ENCODE measurements at places on chromosomes 1 and 21.

DNA sequence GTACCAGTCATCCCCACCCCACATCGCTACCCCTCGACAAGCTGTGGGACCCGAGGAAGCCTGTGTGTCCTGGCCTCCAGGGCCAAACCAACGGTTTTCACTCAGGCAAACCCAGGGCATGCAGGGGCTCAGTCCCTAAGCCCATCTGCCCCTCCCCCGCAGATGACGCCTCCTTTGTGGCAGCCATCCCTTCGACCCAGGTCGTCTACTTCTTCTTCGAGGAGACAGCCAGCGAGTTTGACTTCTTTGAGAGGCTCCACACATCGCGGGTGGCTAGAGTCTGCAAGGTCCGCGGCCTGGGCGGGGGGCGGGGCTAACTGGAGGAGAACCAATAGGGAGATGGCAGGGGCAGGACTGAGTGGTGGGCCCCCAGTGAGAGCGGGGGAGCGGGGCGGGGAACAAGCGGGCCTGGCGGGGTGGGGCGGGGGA is 7.4 kb downstream of the SEMA4A start:
- peak; percentile 50 for DNase-seq

- no peak for DNase-seq
Observed at GRCh38 chr21:36045993-36046392, 14.3 kb downstream of the SETD4 start.

DNA sequence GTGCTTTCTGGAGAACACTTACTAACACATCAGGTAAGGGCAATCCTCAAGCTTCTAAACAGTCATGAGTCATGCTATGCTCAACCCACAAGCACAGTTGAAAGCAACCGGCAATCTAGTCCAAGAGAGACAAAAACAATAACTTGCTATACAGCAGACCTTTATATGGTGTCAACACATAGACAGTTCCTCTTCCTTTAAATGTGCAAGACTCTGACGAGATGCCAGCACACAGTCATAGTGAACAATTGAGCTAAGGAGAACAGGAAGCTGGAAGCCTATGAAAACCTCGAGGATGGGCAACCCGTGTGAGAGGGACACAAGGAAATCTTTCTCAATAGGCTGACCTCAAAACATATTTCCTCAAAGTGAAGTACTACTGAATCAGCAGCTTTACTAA is 5.3 kb downstream of the ADIPOR1 start:
- DNase-seq: no peak

DNA sequence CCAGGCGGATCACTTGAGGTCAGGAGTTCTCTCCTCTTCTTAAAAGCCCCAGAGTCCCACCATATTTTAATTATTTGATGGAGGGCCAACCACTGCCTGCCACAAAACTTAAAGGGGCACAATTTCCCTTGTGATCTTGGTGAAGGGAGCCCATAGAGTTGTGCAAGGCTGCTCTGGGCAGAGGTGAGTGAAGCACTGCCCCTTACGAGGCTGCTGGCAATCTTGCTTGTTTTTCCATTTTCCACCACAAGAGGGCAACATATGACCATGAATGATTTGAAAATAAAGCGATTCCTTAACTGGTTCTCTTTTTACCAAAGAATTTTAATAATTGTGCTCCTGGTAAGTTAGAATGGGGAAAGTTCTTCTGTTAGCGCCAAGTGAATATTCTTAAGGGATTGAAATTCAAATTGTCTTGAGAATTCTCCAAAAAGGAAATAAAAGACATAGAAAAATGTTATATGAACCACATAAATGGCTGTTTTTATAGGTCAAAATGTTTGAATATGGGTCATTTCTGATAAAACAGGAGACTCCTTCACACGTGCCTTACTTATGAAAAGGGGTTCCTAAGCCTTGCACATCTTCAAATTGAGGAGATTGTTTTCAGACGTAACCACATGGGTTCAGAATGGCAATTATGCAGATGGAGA is 22.7 kb downstream of the PGM1 start:
- peak; percentile 78 for DNase-seq

DNA sequence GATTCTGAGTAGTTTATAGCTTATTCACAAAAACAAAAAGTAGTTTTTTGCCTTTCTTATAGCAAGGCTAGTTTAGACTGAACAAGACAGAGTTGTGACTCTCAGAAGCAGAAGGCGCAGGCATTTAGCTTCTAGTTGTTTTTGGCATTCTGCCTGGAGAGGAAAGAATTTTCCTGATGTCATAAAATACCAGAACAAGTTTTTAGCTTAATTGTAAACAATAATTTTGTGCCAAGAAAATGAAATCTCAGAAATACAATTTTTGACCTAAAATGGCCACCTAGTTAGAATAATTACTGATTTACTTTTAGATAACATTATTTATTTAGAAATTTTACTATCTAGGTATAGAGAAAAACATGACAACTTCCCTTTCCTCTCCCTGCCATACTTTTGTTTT is 1.0 kb downstream of the DNAJB4 start:
- DNase-seq: no peak

GRCh38 chr1:228867951-228868730 is 132.9 kb downstream of the RHOU start:
- DNase-seq: no peak

DNA sequence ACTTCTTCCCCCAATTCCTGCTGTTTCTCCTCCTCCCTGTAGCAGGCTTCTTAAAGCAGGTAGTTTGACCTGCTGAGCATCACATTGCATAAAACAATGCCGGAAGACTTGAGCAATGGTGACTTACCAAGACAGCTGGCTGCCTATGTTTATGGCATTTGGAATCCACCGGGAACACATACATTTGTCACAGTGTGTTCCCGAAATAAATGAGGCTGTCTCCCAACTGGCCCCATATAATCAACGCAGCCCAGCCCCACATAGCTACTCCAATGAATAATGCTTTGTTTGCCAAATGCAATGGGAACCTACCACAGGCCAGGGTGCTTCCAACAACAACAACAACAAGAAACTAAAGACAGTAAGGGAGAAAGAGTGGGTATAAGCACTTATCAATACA is 186.1 kb upstream of the MAP1LC3C start:
- DNase-seq: no peak

DNA sequence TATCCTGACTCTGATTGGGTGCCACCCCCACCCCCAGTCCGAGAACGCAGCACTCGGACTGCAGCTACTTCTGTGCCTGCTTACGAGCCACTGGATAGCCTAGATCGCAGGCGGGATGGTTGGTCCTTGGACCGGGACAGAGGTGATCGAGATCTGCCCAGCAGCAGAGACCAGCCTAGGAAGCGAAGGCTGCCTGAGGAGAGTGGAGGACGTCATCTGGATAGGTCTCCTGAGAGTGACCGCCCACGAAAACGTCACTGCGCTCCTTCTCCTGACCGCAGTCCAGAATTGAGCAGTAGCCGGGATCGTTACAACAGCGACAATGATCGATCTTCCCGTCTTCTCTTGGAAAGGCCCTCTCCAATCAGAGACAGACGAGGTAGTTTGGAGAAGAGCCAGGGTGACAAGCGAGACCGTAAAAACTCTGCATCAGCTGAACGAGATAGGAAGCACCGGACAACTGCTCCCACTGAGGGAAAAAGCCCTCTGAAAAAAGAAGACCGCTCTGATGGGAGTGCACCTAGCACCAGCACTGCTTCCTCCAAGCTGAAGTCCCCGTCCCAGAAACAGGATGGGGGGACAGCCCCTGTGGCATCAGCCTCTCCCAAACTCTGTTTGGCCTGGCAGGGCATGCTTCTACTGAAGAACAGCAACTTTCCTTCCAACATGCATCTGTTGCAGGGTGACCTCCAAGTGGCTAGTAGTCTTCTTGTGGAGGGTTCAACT is 2.1 kb downstream of the RBM15 start:
- no peak for DNase-seq

- DNase-seq: no peak
Observed at GRCh38 chr1:103239034-103239433, 130.7 kb upstream of the COL11A1 start.

DNA sequence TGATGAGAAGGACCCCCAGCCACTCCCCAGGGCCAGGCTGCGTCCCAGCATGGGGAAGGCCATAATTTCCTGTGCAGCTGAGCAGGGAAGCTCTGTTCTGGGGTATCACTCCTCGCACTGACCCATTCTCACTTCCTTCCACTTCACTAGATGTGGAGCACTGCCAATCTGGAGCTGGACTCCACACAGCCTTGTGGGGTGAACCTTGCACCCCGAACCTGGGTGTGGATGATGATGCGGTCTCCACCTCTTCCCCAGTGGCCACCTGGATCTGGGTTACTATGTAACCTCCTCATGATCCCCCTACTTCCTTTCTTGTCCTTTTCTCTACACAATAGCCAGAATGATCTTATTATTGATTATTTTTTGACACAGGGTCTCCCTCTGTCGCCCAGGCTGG is 36.7 kb downstream of the CTNNBIP1 start:
- DNase-seq: no peak

- DNase-seq: peak; percentile 95
Observed at GRCh38 chr1:100265931-100266740, at the start of gene RTCA. RTCA (plus strand) TSS chr1:100266216; CDS start chr1:100266376, 160 bp downstream.

DNA sequence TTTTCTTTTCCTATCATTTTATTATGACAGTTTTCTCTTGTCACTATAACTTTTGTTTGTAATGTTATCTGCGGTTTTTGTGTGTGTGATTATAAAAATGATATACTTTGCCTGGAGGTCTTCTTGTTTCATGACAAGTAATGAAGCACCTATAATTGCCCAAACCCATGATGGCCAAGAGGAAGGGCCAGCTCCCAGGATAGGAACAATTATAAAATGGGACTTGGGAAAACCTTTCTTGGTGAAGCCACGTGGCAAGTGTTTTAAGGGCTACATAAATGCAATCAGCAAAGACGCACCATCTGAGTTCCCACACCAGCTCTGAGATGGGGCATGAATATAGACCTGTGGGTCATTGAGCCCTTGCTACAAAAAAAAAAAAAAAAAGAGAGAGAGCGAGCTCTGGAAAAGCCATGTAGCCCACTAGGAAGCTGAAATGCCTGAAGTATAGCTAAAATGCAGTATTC is 462.6 kb upstream of the RUNX1 start:
- DNase-seq: no peak

DNA sequence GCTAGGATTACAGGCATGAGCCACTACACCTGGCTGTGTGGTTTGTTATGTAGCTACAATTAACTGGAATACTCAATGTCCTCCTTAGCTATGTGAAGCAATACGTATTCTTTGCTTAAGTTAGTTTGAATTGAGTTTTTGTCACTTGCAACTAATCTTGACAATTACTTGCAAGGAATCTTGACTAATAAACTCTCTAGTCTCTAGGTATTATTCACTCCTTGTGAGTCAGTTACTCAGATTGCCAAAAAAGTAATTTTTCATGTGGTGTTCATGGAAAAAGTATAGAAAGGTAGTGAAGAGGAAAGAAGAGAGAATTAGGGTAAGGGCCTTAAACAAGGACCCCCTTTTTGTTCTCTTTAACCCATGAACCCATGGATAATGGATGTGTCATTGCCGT is 7.6 kb upstream of the SNX27 start:
- no peak for DNase-seq

GRCh38 chr1:195439661-195440060 is 1168.6 kb downstream of the KCNT2 start:
- DNase-seq: no peak

DNA sequence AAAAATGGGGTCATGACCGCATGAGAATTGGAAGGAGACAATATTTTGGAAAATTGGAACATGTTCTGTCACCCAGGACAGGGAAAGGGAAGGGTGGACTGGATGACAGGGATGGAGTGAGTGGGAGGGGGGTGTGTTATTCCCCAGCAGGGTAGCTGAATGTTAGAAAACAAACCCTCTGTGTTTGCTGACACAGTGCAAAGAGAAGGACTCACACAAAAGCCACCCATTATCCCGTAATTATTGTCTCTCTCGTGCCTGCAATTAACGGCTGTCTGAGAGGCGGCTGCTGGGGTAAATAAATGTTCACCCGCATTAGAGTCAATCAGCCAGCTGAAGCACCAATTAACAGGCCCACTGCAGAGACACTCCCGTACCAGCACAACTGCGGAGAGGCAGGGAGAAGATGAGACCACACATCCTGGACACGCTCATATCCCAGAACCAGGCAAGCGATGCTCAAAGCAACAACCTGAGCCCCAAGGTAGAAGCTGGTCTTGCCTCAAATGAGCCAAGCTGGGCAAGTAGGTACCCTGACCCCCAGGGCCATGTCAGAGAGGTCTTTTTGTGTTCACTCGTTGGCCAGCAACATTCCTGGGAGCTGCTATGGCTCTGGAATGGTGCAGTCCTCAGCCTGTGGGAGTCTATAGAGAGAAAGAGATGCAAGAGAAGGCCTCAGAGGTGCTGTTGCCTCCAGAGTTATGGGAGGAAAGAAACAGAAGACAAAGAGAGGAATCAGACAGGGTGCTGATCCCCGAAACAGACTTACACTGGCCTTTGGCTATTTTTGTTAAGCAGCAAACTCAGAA is 19.4 kb downstream of the PLEKHA6 start:
- no peak for DNase-seq

DNA sequence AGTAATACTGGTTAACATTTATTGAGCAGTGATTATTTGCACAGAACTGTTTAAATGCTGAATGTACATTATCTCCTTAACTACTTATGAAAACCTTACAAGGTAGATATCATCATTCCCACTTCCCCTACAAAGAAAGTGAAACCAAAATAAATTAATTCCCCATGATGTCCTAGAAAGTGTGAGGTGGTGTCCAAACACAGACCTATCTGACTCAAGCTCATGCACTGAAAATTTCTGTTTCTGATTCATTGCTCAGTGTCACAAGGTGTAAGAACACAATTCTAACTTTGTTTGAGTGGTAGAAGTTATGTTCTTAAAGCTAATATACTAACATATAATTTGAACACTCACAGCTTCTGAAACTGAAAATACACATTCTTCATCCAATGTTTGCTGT is 178.7 kb downstream of the MRPL39 start:
- DNase-seq: no peak

DNA sequence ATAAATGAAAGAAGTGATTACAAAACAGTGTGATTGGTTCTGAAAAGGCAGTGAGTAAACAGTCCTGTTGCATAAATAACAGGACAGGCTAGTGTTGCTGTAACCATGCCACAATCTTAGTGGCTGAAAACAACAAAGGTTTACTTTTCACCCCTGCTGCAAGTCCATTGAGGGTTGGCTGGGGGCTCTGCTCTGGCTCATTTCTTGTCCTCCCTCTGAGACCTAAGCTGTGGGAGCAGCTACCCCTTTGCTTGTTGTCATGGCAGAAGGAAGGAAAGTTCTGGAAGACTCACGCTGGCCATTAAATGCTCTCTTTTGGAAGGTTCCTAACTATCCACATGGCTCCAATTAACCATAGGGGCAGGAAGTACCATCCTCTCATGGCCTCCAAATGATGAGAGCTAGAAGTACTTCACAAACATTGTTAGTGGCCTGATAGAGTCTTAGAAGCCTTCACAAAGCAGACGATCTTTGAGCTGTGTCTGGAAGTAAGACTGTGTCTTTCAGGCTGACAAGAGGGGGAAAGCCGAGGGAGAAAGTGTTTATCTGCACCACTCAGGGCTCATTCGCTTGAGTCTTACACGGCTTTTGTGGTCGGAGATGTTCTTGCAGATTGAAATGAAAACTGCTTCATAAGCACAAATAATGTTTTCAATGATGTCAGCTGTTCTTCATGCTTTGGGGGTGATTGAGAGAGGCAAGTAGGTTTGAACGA is 11.9 kb downstream of the RCSD1 start:
- no peak for DNase-seq

- peak; percentile 7 for DNase-seq
Observed at GRCh38 chr1:24886241-24886640, 43.8 kb downstream of the RUNX3 start.

- no peak for DNase-seq
Observed at GRCh38 chr21:39845571-39846130, 21.6 kb upstream of the PCP4 start.

GRCh38 chr1:67847466-67847865 is 14.2 kb upstream of the GNG12 start:
- DNase-seq: no peak

GRCh38 chr1:96772349-96772748 is 50.8 kb downstream of the PTBP2 start:
- no peak for DNase-seq

Data from activated naive CD4-positive, alpha-beta T cell treated with anti-CD3 and anti-CD28 coated beads, Interleukin-2, amount 50 U/mL, for 72 hours (primary cell).